ENCODE measurements at places on chromosomes 16 and 17. TPM values are rescaled to one million over a fixed set of nuclear protein-coding genes. Genes with fewer than 3 reads are reported as not detected.

The TBC1D3I gene
- 0.35 TPM for total RNA-seq

The SGSM2 gene
- total RNA-seq = 41.5 TPM

The CCDC78 gene
- total RNA-seq = 12.1 TPM

The CCDC154 gene
- 1.3 TPM for total RNA-seq

The SHISA6 gene
- total RNA-seq = 2.9 TPM

The HOXB7 gene
- total RNA-seq = not detected

The SLC9A5 gene
- 9.1 TPM for total RNA-seq

The CMTM2 gene
- not detected for total RNA-seq

The ADPRM gene
- total RNA-seq = 5.1 TPM

The USP43 gene
- 5.5 TPM for total RNA-seq

The PRR35 gene
- 0.33 TPM for total RNA-seq

The UTS2R gene
- 0.94 TPM for total RNA-seq

The PRDM7 gene
- not detected for total RNA-seq

The CD300LG gene
- not detected for total RNA-seq

The NUDT16L1 gene
- 49.4 TPM for total RNA-seq

The TMEM256 gene
- 151 TPM for total RNA-seq

The PRSS8 gene
- 64.0 TPM for total RNA-seq

The CPNE2 gene
- total RNA-seq = 8.0 TPM

The CCL17 gene
- total RNA-seq = not detected

The GLYR1 gene
- total RNA-seq = 114 TPM

The GDPD1 gene
- total RNA-seq = 1.3 TPM

The RNF135 gene
- 8.0 TPM for total RNA-seq

The HBA1 gene
- 7.2 TPM for total RNA-seq

The CLEC3A gene
- not detected for total RNA-seq

The SLC4A1 gene
- 0.13 TPM for total RNA-seq

The ARHGAP23 gene
- total RNA-seq = 96.3 TPM

The PDIA2 gene
- total RNA-seq = 1.4 TPM

The MPP3 gene
- 6.9 TPM for total RNA-seq
